ENCODE measurements at places on chromosomes 6 and 20.

DNA sequence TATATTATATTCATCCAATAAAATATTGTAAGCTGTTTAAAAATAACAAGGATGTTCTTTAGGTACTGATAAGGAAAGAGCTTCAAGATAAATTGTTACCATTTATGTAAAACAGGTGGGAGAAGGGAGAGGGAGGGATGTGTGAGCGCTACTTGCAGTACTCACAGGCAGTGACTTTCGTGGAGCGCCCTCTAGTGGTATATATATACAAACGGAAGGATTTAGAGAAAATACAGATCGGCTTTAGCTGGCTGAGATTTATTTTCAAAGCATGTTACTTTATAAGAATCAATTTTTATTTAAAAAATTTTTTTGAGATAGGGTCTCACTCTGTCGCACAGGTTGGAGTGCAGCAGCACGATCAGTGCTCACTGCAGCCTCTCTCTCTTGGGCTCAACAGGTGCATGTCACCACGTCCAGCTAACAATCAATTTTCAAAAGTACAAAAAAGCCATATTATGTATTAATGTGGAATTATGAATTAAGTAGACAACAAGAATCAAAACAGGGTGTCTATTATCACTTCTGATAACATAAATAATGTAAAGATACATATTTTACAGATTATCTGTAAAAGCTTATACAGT lies 3.3 kb upstream of the MOG start:
- peak; percentile 52 for DNase-seq

DNA sequence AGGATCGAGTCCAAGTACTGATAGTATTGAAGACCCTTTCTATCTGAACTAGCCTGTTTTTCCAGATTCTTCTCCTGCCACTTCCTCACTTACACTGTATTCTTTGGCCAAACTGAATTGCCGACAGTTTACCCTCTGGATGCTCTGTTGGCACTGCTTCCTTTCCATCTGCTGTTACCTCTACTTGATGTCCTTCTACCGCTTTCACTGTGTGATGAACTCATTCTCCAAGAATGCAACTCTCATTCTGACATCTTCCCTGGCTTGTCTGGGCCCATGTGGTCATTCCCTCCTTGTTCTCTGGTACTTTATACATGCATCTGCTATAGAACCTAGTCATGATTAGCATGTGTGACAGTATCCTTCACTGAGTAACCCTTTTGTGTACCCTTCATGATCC lies 16.3 kb downstream of the RPRD1B start:
- no peak for DNase-seq

DNA sequence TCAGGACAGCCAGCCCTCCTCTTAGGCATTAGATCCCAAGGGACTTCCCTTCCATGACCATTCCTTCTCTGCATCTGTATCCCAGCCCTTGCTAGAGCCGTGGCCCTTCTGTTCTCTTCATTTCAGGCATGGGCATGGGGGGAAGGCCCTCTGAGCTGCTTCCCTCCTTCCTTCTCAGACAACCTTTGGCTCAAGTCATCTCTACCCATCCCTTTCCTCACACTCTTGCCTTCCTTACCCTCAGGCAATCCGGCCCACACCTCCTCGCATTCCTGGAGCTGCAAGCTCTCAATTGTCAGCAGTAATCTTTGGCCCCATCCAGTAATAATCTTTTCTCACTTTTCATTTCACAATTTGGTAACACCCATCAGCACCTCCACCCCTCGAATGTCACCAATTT lies 426.9 kb upstream of the JARID2 start:
- no peak for DNase-seq

DNA sequence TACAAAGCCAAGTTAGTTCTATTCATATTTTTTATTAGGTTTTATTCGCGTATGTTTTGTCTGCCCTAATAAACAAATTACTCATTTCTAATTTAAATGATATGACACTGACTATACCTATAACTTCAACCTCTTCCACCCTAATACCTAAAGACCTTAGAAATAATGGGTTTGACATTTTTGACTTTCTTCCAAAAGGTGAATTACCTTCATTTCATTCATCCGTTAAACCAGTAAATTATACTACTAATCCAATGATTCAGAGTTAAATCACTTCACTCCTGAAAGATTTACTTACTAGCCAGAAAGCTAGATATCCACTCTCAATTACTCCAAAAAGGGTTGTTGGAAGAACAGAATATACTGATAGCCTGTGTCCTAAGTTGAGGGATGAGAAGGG lies 5.2 kb downstream of the MRPS10 start:
- no peak for DNase-seq

DNA sequence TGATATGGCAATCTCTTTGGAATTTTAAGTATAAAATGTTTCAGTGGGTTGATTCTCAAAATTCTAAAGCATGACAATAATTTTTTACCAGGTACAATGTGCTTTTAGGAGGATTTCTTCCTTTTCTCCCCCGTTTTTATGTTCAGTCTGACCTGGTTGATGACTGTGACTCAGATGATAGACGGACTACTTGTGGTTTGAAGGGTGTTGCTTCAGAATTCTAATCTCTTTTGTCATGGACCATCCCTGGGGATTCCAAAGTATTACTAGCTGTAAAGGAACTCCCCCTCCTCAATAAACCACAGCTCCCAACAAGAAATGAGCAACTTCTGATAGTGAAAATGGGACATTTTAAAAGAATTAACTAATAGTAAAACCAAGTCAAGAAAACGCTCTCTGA lies 34.9 kb upstream of the TNFAIP3 start:
- no peak for DNase-seq
